ENCODE measurements at places on chromosomes 4 and X.

- DNase-seq: no peak
These were observed 153.1 kb downstream of the GC start for GRCh38 chr4:71630803-71631202.

- no peak for DNase-seq
These were observed 93.3 kb upstream of the TBC1D9 start for GRCh38 chr4:140849526-140849925.

- no peak for DNase-seq
These were observed 74.1 kb downstream of the EVC start for GRCh38 chr4:5784960-5785611.

DNA sequence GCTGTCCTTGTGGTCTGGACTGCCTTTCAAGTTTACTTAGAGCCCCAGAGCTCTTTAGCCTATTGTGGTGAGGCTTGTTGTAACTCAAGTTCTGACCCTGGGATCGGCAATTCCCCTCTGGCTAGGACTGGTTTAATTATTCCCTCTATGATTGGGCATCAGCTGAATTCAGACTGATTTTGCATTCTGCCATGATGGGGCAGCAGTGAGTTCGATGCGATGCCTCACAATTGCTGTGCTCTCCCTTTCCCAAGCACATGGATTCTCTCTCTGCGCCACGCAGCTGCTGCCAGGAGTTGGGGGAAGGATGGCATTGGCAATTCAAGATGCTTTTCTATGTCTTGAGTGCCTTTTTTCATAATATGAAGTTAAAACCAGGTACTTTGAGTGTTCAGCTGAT lies 327.8 kb upstream of the CXorf51B start:
- DNase-seq: no peak

DNA sequence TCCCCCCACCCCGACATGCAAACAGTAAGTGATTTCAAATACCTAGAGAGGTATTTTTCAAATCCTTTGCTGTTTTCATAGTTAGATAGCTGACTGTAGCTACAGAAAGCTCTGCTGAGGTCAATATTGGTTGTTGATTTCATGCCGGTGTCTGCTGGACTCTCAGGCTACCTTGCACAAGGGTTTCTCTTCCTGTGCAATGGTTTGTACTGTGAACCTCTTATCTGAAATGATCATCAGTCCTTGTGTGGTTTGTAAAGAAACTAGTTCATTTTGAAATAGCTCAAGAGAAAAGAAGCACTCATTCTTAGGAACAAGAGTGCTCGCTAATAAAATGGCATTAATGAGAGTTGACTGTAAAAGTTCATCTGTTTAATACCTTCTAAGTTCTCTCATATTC lies 2.1 kb downstream of the MTM1 start:
- no peak for DNase-seq

- DNase-seq: no peak
These were observed 7.3 kb upstream of the RNF150 start for GRCh38 chr4:141140391-141141200.

DNA sequence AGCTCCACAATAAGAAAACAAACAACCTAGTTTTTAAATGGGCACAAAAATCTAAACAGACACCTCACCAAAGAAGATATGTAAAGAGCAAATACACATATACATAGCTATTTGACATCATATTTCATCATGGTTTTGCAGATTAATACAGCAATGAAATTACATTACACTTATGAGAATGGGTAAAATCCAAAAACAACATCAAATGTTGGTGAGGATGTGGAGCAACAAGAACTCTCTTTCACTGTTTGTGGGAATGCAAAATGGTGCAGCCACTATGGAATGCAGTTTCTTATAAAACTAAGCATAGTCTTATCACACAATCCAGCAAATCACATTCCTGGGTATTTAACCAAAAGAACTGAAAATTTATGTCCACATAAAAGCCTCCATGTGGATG lies 25.0 kb downstream of the TLR6 start:
- DNase-seq: no peak

GRCh38 chr4:38495446-38495845 lies 168.6 kb upstream of the KLF3 start:
- no peak for DNase-seq

GRCh38 chrX:9279234-9279544 lies 185.7 kb upstream of the TBL1X start:
- DNase-seq: no peak

- no peak for DNase-seq
These were observed 230.3 kb downstream of the UNC5C start for GRCh38 chr4:95318483-95318882.

GRCh38 chr4:53508446-53508845 lies 82.8 kb downstream of the LNX1 start:
- no peak for DNase-seq

GRCh38 chr4:140688711-140689598 lies 67.2 kb downstream of the TBC1D9 start:
- DNase-seq: no peak

GRCh38 chr4:174582463-174582862 lies 60.2 kb upstream of the HPGD start:
- no peak for DNase-seq

Data from activated T-helper 1 cell treated with Interleukin-2 at 50 U/mL for 16 hours (primary cell).